ENCODE measurements at places on chromosomes 11 and 22. TPM values are rescaled to one million over a fixed set of nuclear protein-coding genes. Genes with fewer than 3 reads are reported as not detected.

The CTSF gene
- polyA plus RNA-seq, result 44.4 TPM

The TIGD3 gene
- 0.40 TPM for polyA plus RNA-seq

The OR5B21 gene
- not detected for polyA plus RNA-seq

The SCARF2 gene
- polyA plus RNA-seq, result 3.7 TPM

The OR5AS1 gene
- polyA plus RNA-seq, result not detected

The NAALAD2 gene
- 33.1 TPM for polyA plus RNA-seq

The KLHDC7B gene
- 0.24 TPM for polyA plus RNA-seq

The CNTN5 gene
- not detected for polyA plus RNA-seq

The CARNS1 gene
- 0.51 TPM for polyA plus RNA-seq

The C11orf42 gene
- polyA plus RNA-seq, result not detected

The MGAT3 gene
- polyA plus RNA-seq, result 1.4 TPM

The P2RY2 gene
- 2.2 TPM for polyA plus RNA-seq

The TCF20 gene
- 16.2 TPM for polyA plus RNA-seq

The DEPDC7 gene
- polyA plus RNA-seq, result 0.67 TPM

The TEF gene
- polyA plus RNA-seq, result 15.2 TPM

The CASP5 gene
- 0.71 TPM for polyA plus RNA-seq

The GLYAT gene
- 0.09 TPM for polyA plus RNA-seq

The DBX1 gene
- polyA plus RNA-seq, result not detected

The SOX6 gene
- 0.71 TPM for polyA plus RNA-seq

The DENND6B gene
- polyA plus RNA-seq, result 21.7 TPM

The MUC5AC gene
- not detected for polyA plus RNA-seq

The ACR gene
- polyA plus RNA-seq, result 0.13 TPM

The ZP1 gene
- polyA plus RNA-seq, result 0.24 TPM

The MMP27 gene
- polyA plus RNA-seq, result not detected

The ARCN1 gene
- 42.6 TPM for polyA plus RNA-seq

The HORMAD2 gene
- polyA plus RNA-seq, result not detected

The NXPE2 gene
- polyA plus RNA-seq, result not detected

The TMPRSS13 gene
- 0.84 TPM for polyA plus RNA-seq

The OR5T3 gene
- polyA plus RNA-seq, result not detected

The SHANK3 gene
- polyA plus RNA-seq, result 21.3 TPM

The PDGFD gene
- 42.7 TPM for polyA plus RNA-seq

The DPP3 gene
- polyA plus RNA-seq, result 24.3 TPM

The GGTLC3 gene
- not detected for polyA plus RNA-seq

The DAGLA gene
- 1.5 TPM for polyA plus RNA-seq

The FAM83F gene
- 0.13 TPM for polyA plus RNA-seq

The OR2AT4 gene
- polyA plus RNA-seq, result not detected

The APOL3 gene
- polyA plus RNA-seq, result 28.5 TPM

The CST6 gene
- polyA plus RNA-seq, result not detected

The OR52N4 gene
- polyA plus RNA-seq, result not detected

The TMEM41B gene
- 22.8 TPM for polyA plus RNA-seq

The SCN2B gene
- 0.84 TPM for polyA plus RNA-seq

The OR8B8 gene
- polyA plus RNA-seq, result not detected

The TRIM6 gene
- polyA plus RNA-seq, result 6.0 TPM

The TRIM49 gene
- polyA plus RNA-seq, result not detected

The RIC3 gene
- 31.2 TPM for polyA plus RNA-seq

The FAM181B gene
- polyA plus RNA-seq, result 1.4 TPM

The PHRF1 gene
- polyA plus RNA-seq, result 23.3 TPM

The SF1 gene
- polyA plus RNA-seq, result 150 TPM

The CRYBB2 gene
- polyA plus RNA-seq, result 0.24 TPM

The TMEM121B gene
- polyA plus RNA-seq, result 0.30 TPM

The GRK3 gene
- 3.2 TPM for polyA plus RNA-seq

The OR51B5 gene
- polyA plus RNA-seq, result 0.16 TPM

The EHF gene
- polyA plus RNA-seq, result 0.38 TPM

The GPHA2 gene
- polyA plus RNA-seq, result not detected

The OR5M3 gene
- polyA plus RNA-seq, result not detected

The SPON1 gene
- polyA plus RNA-seq, result 27.2 TPM

Data from adrenal gland (tissue), 19 donors.